ENCODE measurements at places on chromosomes 4 and X.
A peak's percentile ranks its signal among the peaks of the same experiment; 100 is the strongest.

- H3K27ac ChIP-seq = no peak overlapping the region
- no peaks in the 10 kb centered on the region for H3K27me3 ChIP-seq
- no peak for DNase-seq
- H3K4me3 ChIP-seq = no peak overlapping the region
- no peaks in the 10 kb centered on the region for H3K36me3 ChIP-seq
- no peaks in the 10 kb centered on the region for H3K4me1 ChIP-seq
Observed at GRCh38 chr4:121209171-121209570, 45.0 kb upstream of the TNIP3 start.

DNA sequence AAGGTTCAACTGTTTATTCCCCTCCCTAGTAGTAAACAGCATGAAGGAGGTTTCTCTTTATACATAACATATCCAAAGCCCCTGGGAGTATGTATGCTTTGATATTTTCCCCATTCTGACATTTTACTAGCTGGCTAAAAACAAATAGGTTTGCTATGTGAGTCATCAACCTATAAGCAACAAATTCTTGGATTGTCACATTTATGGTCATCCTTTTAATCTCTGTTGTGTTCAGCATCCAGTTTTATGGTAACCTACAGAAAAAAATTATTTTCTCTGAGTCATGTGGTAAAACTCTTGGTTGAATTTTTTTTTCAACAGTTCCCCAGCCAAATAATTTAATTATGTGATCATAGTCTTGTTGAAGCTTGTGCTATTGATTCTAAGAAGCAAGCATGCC is 734.1 kb downstream of the ADGRL3 start:
- H3K4me3 ChIP-seq = no peak overlapping the region
- no peaks in the 10 kb centered on the region for H3K4me1 ChIP-seq
- no peak overlapping the region for H3K27ac ChIP-seq
- H3K36me3 ChIP-seq = no peaks in the 10 kb centered on the region

- H3K27ac ChIP-seq = no peak overlapping the region
- H3K36me3 ChIP-seq = no peaks in the 10 kb centered on the region
Observed at GRCh38 chr4:24055623-24056022, 165.8 kb upstream of the PPARGC1A start.

GRCh38 chr4:150874338-150875226 is 140.5 kb downstream of the LRBA start:
- DNase-seq = no peak
- H3K27ac ChIP-seq = no peak overlapping the region
- no peak overlapping the region for H3K4me3 ChIP-seq
- no peaks in the 10 kb centered on the region for H3K27me3 ChIP-seq
- H3K36me3 ChIP-seq = peaks cover 4% of the 10 kb centered on the region

DNA sequence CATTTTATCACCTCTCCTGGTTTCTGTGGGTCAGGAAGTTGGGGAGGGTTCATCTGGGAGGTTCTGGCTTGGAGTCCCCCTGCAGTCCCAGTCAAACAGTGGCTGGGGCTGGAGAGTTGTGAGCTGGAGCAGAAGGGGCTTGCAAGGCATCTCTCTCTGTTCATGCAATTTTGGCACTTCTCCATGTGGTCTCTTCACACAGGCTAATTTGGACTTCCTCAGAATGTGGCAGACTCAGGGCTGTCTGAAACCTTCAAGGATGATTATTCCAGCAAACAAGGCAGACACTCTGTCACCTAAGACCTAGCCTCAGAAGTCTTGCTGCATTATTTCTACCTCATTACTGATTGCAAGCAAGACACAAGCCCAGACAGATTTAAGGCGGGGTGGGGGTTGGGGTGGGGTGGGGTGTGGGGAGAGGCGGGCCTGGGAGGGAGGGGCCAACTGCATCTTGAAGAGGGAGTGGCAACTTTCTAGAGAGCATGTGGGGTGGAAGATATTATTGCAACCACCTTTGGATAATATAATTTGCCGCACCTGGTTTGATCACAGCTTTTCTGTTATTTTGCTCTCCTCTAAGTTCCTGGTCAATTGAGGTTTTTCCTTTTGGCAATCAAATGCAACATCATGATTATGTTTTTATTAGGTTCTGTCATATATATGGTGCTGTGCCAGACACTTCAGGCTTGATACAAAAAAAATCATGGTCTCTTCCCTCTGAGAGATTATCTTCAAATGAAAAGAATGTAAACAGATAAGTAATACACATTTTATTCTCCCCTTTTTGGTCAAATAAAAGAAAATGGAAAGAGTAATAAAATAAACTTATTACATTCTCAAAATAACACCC is 799.5 kb downstream of the RPA4 start:
- H3K27me3 ChIP-seq = no peaks in the 10 kb centered on the region
- H3K4me1 ChIP-seq = no peaks in the 10 kb centered on the region
- H3K4me3 ChIP-seq = no peak overlapping the region
- H3K27ac ChIP-seq = no peak overlapping the region
- DNase-seq = no peak

DNA sequence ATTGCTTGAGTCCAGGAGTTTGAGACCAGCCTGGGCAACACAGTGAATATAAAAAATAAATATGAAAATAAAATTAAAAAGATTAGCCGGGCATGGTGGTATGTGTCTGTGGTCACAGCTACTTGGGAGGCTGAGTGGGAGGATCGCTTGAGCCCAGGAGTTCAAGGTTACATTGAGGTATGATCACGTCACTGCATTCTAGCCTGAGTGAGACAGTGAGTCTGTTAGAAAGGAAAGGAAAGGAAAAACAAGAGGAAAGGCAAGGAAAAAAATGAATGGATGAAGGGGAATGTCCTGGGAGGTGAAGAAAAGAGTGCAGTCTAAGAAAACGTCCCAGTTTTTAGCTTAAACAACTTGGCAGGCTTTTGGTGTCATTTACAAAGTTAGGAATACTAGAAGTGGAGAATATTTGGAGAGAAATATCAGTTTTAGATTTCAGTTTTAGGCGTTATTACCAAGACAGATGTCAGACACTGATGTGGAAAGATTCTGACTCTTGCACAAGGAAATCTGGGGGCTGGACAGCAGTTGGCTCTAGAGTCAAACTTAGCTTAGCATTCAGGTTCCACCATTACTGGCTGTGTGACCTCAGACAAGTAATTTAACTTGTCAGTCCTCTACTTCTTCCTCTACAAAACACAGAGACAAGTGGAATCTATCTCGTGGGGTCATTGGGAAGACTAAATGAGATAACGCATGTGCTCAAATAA is 139.0 kb downstream of the TSPAN5 start:
- DNase-seq = no peak
- no peak overlapping the region for H3K27ac ChIP-seq
- peaks cover 2% of the 10 kb centered on the region for H3K4me1 ChIP-seq
- H3K27me3 ChIP-seq = no peaks in the 10 kb centered on the region

DNA sequence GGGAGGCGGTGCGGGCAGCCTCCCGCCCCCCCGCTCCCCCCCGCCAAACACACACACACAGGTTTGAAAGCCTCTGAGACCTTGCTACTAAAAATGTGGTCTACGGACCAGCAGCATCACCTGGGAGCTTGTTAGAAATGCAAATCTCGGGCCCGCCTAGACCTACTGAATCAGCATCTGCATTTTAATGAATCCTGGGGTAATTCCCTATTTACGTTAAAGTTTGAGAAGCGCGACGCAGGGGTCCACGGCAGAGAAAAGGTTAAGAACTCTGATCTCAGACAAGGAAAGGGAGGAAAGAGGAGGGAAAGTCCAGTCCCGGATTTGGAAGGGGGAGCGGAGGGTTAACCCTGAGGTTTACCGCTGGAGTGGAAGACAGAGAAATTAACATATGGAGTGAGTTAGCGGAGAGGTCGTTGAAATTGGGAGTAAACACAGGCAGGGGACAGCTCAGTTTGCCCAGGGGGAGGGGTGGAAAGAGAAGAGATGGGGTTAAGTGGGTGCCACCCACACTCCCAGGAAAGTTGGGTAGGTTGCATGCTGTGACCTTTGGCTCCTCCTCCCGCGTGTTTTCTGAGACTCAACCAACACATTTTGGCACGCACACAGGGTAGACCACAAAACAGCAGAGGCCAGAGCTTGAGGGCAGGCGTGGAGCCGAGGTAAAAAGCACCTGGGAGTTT is 483.6 kb downstream of the BCOR start:
- H3K27ac ChIP-seq = no peak overlapping the region
- H3K36me3 ChIP-seq = no peaks in the 10 kb centered on the region
- H3K4me3 ChIP-seq = no peak overlapping the region
- DNase-seq = no peak
- H3K4me1 ChIP-seq = peaks cover 6% of the 10 kb centered on the region

DNA sequence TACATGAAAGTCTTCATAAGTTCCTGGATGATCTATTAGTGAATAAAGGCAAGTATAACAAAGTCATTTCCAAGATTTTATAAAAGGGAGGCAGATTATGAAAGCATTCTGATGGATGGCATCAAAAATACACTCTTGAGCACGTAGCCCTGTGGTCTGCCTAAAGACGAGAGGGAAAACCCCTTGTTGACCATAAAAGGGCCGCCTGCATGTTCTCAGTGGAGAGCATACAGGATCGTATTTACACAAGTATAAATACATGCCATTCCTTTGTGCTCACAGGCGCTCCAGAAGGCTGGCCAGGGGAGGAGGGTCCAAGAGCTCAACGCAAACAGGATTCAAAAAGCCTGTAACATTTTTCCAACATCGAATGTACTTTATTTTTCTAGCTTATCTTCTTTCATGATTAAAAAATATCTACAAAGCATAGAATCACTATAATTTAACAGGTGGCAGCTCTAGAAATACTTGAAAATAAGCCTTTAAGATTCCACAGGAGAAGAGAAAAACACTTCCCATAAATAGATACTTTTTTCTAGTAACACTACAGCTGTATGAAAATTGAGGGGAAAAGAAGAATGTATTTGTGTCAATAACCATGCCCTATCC is 29.6 kb downstream of the PDGFC start:
- no peak overlapping the region for H3K4me3 ChIP-seq
- no peak overlapping the region for H3K27ac ChIP-seq
- no peaks in the 10 kb centered on the region for H3K27me3 ChIP-seq
- no peaks in the 10 kb centered on the region for H3K36me3 ChIP-seq

GRCh38 chr4:5656415-5656814 is 51.9 kb downstream of the EVC2 start:
- H3K4me3 ChIP-seq = no peak overlapping the region
- no peak for DNase-seq
- H3K36me3 ChIP-seq = no peaks in the 10 kb centered on the region
- H3K27ac ChIP-seq = no peak overlapping the region
- no peaks in the 10 kb centered on the region for H3K4me1 ChIP-seq

DNA sequence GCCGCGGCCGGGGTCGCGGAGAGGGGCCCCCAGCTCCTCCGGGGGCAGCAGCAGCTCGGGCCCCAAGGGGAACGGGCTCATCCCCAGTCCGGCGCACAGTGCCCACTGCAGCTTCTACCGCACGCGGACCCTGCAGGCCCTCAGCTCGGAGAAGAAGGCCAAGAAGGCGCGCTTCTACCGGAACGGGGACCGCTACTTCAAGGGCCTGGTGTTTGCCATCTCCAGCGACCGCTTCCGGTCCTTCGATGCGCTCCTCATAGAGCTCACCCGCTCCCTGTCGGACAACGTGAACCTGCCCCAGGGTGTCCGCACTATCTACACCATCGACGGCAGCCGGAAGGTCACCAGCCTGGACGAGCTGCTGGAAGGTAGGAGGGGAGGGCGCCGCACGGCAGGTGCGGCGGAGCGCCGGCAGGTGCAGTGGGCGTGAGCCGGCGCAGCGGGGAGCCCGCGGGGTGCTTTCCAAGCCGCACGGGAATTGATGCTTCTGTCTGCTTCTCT is 886 bp downstream of the DCLK2 start:
- H3K27ac ChIP-seq = no peak overlapping the region
- H3K27me3 ChIP-seq = peaks cover 26% of the 10 kb centered on the region
- H3K4me3 ChIP-seq = peak overlapping the region; percentile 37
- no peak for DNase-seq

DNA sequence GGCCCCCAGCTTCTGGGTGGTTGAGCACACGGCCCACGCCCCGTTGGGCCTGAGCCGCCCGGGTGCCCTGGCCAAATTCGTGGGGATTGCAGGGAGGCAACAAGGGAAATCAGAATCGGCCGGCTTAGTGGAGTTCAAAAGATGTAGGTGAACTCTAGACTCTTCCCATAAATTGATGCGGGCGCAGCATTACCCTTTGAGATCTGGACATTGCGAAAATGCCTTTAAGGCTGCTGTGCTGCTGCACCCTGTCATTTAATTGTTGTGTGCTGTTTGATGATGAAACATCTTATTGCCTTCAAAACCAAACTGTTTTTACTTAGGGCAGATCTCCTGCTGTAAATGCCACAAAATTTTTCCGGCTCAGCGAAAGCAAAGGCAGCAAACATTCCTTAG is 409 bp upstream of the MPP1 start:
- H3K4me1 ChIP-seq = peaks cover 10% of the 10 kb centered on the region
- DNase-seq = no peak
- H3K27me3 ChIP-seq = no peaks in the 10 kb centered on the region
- no peak overlapping the region for H3K27ac ChIP-seq
- peak overlapping the region; percentile 74 for H3K4me3 ChIP-seq

- peaks cover 51% of the 10 kb centered on the region for H3K4me1 ChIP-seq
- H3K27ac ChIP-seq = peak overlapping the region; percentile 84
- peak; percentile 67 for DNase-seq
- peaks cover 15% of the 10 kb centered on the region for H3K27me3 ChIP-seq
- no peak overlapping the region for H3K4me3 ChIP-seq
Observed at GRCh38 chr4:2787230-2788100, 5.4 kb upstream of the SH3BP2 start.

GRCh38 chr4:103076747-103077347 is at the start of gene SLC9B2:
Gene SLC9B2, minus strand, starts transcription at chr4:103076761. Its CDS starts 9,211 bp downstream, at chr4:103067550.
- H3K36me3 ChIP-seq = peaks cover 11% of the 10 kb centered on the region
- peak within 1 kb of the TSS; percentile 38 for H3K27ac ChIP-seq
- H3K4me3 ChIP-seq = peak within 1 kb of the TSS; percentile 62
- H3K4me1 ChIP-seq = no peaks in the 10 kb centered on the region
- DNase-seq = no peak

GRCh38 chrX:97524340-97524739 is 640.6 kb downstream of the RPA4 start:
- no peak overlapping the region for H3K27ac ChIP-seq
- H3K27me3 ChIP-seq = no peaks in the 10 kb centered on the region
- no peaks in the 10 kb centered on the region for H3K36me3 ChIP-seq
- no peak overlapping the region for H3K4me3 ChIP-seq
- no peak for DNase-seq

- H3K27ac ChIP-seq = no peak overlapping the region
- no peaks in the 10 kb centered on the region for H3K36me3 ChIP-seq
- no peaks in the 10 kb centered on the region for H3K4me1 ChIP-seq
- no peak overlapping the region for H3K4me3 ChIP-seq
Observed at GRCh38 chr4:8911316-8912088, 39.9 kb upstream of the HMX1 start.

DNA sequence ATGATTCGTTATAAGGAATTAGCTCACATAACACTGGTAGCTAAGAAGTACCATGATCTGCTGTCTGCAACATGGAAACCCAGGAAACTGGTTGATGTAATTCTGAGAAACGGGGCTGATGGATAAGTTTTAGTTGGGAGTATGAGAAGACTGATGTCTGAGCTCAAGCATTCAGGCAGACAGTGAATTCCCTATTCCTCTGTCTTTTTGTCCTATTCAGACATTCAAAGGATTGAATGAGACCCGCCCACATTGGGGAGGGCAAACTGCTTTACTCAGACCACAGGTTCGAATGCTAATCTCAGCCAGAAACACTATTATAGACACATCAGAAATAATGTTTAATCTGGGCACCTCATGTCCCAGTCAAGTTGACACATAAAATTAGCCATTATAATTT is 515.5 kb downstream of the STPG2 start:
- H3K4me3 ChIP-seq = no peak overlapping the region
- DNase-seq = no peak
- H3K27ac ChIP-seq = no peak overlapping the region
- H3K36me3 ChIP-seq = no peaks in the 10 kb centered on the region
- no peaks in the 10 kb centered on the region for H3K4me1 ChIP-seq
